ENCODE measurements at places on chromosomes 6 and 20.

- DNase-seq: no peak
Measured at GRCh38 chr6:166598441-166599138, 12.1 kb upstream of the RAMACL start.

- no peak for DNase-seq
Measured at GRCh38 chr20:58377766-58378401, 11.1 kb upstream of the VAPB start.

DNA sequence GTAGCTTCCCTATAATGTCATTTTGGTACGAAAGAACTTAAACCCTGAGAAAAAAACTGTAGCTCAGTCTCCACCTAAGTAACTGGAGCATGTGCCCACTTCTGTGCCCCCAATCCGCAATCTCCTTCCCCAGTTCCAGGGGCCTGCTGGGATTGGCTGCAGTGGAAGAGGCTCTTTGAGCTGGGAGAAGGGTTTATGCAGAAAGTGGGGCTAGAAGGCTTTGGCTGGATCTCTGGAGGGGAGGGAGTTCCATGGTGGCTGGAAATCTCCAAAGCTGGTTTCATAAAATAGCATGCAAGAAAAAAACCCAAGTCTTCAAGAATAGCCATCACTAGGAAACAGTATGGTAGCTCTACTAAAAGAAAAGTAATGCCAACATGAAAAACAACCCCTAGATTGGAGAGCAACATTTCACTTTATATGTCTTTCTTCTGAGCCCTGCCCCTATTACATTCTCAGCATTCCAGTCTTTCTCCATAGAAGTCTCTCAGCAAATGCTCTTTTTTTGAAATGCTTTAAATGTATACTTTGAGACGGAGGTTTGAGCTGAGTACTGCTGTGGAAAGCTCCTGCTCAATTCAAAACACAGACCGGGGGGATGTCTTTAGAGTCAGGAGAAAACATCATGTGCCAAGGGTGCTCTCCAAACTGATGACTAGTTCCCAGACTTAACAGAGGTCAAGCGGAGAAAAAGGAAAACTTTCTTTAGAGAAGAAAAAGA is 36.0 kb upstream of the FOXO3 start:
- no peak for DNase-seq

- DNase-seq: no peak
Measured at GRCh38 chr6:52330470-52330869, 31.5 kb upstream of the PAQR8 start.
